Kasumi-1 (cell line): ENCODE measurements at places on chromosomes 4 and X.
A peak's percentile ranks its signal among the peaks of the same experiment; 100 is the strongest.

GRCh38 chrX:130725519-130725918, 177.5 kb downstream of the ENOX2 start:
- DNase-seq: no peak

DNA sequence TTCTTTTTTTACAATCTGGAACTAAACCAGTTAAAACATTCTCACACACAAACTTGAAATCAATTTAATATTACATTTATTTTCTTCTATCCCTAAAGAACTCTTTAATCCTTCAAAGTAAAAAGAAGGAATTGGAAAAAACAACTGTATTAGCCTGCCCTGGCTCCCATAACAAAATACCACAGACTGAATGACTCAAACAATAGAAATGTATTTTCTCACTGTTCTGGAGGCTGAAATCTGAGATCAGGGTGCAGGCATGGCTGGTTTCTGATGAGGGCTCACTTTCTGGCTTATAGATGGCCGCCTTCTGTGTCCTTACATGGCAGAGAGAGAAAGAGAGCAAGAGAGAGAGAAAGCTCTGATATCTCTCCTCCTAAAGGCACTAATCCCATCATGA, 149.4 kb downstream of the PDGFRA start:
- no peak for DNase-seq

GRCh38 chr4:76745240-76745639, 152.7 kb downstream of the SOWAHB start:
- no peak for DNase-seq

DNA sequence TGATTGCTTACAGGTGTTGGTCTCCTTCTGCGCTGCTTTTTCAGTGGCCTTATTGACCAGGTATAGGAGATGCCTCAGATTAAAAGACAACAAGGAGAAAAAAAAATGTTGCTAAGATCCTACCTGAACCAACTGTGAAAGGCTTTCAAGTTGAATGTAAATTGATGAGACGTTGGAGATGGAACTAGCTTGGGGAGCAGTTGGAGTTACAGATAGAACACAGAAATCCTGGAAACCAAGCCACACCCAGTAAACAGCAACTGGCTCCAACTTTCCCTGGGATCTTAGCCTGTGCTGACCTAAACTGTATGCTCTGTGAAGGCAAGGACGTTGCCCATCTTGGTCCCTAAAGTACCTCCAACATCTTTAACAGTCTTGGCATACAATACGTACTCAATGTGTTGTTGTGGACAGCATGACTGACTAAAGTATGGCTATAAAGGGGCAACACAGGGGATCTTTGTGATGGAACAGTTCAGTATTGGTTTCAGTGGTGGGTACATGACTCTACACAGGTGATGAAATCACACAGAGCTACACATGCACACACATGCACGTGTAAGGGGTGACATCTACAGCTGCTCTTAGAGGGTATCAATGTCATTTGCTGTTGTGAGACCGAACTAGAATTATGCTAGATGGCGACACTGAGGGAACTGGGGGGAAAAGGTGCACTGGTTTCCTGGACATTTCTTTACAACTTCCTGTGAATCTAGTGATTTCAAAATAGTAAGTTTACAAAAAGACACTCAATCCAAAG, 22.3 kb downstream of the GAB3 start:
- DNase-seq: no peak

- no peak for DNase-seq
Observed at GRCh38 chr4:136653640-136654406, 878.5 kb downstream of the PCDH18 start.

GRCh38 chr4:153413842-153414241, 52.3 kb upstream of the TMEM131L start:
- DNase-seq: no peak

DNA sequence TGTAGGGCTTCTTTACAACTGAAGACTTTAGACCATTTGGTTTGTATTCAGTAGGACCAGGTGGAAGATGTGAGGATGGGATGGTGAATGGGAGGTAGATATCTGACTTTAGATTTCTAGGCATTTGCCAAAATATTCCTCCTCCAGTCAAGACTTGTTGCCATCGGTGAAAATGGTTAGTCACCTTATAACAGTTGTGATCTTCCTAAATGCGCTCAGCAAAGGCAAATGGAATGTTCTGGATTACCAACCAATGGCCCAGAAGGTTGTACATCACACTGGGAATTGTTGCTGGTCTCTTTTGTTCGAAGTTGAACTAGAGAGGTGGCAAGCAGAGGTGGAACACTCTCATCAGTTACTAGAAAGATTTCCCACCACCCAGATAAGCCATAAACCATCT, 33.9 kb downstream of the TMSB4X start:
- DNase-seq: no peak

- no peak for DNase-seq
Observed at GRCh38 chrX:38816155-38816554, 14.9 kb downstream of the MID1IP1 start.

- no peak for DNase-seq
Observed at GRCh38 chr4:173247321-173247720, 78.7 kb downstream of the GALNT7 start.

DNA sequence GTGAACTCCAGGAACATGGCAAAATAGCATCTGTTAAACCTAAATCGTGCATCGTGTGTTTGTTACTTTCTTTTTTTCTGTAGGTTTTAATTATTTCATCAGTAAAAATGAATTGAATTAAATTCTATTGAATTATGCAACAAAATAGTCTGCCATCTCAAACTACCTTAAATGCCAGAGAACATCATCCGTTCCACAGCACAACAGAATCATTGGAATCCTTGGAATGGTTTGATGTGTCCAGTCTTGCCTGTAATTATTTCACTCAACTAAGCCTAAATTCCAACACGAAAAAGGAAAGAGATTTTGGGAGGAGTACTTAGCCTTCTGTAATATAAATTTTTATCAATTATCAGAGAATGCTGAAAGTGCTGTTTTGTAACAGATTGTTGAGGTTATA, 17.1 kb upstream of the SLC7A11 start:
- no peak for DNase-seq

DNA sequence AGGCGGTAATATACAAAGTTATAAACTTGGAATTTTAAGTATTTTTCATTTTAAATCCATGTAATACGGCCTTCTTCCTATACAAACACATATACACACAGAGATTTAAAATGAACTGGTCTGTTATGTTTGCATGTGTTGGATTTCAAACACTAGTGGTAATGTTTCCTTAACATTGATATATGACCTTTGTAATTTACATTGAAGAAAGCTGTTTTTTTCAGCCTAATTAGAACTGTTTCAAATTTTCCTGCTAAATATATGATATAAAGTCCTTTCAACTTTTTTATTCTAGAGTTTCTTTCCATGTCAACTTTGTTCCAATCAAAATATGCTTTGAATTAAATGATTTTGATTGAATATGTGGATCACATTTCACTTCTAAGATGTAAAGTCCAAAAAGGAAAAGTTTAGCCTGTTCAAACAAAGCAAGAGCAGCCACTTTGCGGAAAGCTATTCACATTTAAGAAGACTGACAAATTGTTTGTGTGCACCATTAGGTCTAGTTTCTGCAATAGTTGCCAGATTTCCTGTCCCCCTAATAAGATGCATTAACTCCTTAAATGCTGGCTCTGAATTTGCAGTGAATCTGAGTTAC, 226.0 kb upstream of the MAB21L2 start:
- no peak for DNase-seq

GRCh38 chr4:145277011-145277410, 96.6 kb upstream of the OTUD4 start:
- no peak for DNase-seq

- no peak for DNase-seq
Observed at GRCh38 chr4:17057035-17057434, 158.6 kb upstream of the LDB2 start.

DNA sequence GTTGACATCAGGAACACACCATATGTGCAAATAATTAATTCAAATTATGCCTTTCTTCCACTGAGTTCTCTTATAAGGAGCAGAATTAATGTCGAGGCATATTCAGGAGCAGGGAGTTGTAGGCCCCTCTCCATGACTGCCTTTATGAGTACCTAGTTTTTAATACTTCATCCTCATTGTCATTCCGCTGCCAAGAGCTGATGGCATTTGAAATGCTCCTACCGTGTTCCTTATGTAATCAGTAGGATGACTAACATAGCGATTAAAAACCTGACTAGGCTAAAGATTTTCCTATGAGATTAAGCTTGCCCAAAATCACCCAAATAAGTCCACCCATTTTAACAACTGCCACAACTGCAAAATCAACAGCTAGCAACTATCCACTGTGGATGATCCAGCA, 220.6 kb downstream of the DHX15 start:
- DNase-seq: no peak

GRCh38 chr4:39102297-39102696, 40.3 kb downstream of the KLHL5 start:
- DNase-seq: no peak

GRCh38 chr4:52791936-52792335, 40.7 kb upstream of the ERVMER34-1 start:
- no peak for DNase-seq

- DNase-seq: peak; percentile 12
Observed at GRCh38 chr4:60812811-60813210, 387.3 kb upstream of the ADGRL3 start.

DNA sequence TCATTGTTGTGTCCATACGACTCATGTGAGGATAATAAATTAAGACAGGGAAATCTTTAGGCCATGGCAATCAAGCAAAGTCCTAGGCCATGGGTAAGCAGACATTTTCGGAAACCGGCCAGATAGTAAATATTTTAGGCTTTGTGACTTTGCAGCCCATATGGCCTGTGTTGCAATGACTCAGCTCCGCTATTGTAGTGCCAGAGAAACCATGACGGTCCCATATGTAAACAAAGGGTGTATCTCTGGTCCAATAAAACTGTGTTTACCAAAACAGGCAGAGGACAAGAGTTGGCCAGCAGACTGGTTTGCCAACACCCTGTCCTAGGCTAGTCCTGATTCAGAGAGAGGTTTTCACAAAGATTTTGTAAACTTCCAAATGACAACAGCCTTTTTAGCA, 5.0 kb downstream of the FAM114A1 start:
- DNase-seq: no peak

- peak; percentile 50 for DNase-seq
Observed at GRCh38 chrX:124098089-124098488, 136.6 kb downstream of the STAG2 start.

- DNase-seq: no peak
Observed at GRCh38 chr4:139641218-139641617, 24.4 kb upstream of the MGST2 start.

- no peak for DNase-seq
Observed at GRCh38 chr4:10891866-10892265, 207.3 kb upstream of the CLNK start.

DNA sequence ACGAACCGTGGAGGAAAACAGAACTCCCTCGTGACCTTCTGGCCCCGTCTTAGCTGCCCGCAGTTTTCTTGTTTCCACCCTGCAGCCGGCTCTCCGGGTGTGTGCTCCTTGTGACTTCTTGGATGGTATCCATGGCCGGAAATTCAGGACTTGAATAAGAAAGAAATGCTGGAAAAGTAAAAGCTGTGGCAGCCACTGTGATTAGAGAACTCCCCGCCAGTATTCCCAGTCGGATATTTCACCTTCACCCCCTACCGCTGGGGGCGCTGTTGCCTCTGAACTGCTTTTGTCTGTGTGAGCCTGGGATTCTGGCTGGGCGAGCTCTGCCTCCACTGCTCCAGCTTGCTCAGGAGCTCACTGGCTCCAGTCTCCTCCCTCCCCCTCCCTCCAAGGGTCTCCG, 41.5 kb upstream of the CYP4V2 start:
- peak; percentile 13 for DNase-seq

DNA sequence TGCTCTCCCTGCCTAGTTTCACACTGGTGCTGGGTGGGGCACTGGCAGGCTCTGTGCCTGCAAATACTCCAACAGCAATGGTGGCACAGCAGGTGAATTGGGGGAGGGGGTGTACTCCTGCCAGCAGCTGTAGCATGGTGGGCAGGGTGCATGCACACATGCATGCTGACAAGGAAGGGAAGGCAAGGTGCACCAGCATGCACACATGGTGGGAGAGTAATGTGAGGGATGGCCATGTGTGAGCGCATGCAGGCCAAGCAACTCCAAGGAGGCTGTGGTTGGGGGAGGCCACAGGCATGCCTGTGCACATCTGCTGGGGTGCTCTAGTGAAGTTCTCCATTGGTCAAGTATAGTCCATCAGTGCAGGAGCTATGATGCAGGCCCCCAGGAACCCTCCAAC, 54.5 kb upstream of the INPP4B start:
- DNase-seq: no peak
